ENCODE measurements at places on chromosomes 11 and 22. TPM values are rescaled to one million over a fixed set of nuclear protein-coding genes. Genes with fewer than 3 reads are reported as not detected.

- peaks cover 3% of the 10 kb centered on the region for H3K27me3 ChIP-seq
- H3K4me1 ChIP-seq, result peaks cover 14% of the 10 kb centered on the region
- no peak overlapping the region for H3K27ac ChIP-seq
- peak; percentile 34 for DNase-seq
- H3K4me3 ChIP-seq, result no peak overlapping the region
These were observed 18.4 kb upstream of the CABP7 start for GRCh38 chr22:29701155-29701999.

C11orf97 gene
- total RNA-seq, result not detected

OR8A1 gene
- total RNA-seq, result not detected

KRTAP5-11 gene
- total RNA-seq, result not detected

- H3K4me1 ChIP-seq, result no peaks in the 10 kb centered on the region
- H3K36me3 ChIP-seq, result no peaks in the 10 kb centered on the region
- no peak overlapping the region for H3K27ac ChIP-seq
- no peaks in the 10 kb centered on the region for H3K27me3 ChIP-seq
These were observed 667.2 kb downstream of the BRD1 start for GRCh38 chr22:49160261-49161001.

DNA sequence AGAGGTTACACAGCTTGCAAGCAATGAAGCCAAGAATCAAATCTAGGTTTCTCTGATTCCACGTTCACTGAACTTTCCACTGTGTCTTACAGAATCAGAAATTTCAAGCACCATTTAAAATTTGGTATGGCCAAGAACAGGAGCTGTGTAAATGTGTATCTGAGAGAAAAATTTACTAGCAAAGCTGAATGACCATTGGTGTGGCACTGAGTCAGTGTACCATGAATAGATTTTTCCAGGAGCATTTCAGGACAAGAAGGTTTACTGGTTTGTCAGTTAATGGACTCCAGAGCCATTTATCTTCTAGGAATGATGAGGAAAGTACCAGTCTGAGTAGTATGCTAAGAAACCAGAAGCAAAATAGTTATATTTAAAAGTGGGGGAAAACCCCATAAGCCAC lies 269.4 kb upstream of the FAT3 start:
- no peaks in the 10 kb centered on the region for H3K4me1 ChIP-seq
- H3K27ac ChIP-seq, result no peak overlapping the region
- no peak overlapping the region for H3K4me3 ChIP-seq
- no peaks in the 10 kb centered on the region for H3K36me3 ChIP-seq

C11orf42 gene
- total RNA-seq, result not detected

GRCh38 chr22:39519681-39520225 lies 609 bp upstream of the ATF4 start:
- H3K4me3 ChIP-seq, result peak overlapping the region; percentile 89
- H3K36me3 ChIP-seq, result peaks cover 41% of the 10 kb centered on the region
- peak; percentile 99 for DNase-seq
- peak overlapping the region; percentile 75 for H3K27ac ChIP-seq
- peaks cover 4% of the 10 kb centered on the region for H3K4me1 ChIP-seq

OR8G1 gene
- total RNA-seq, result not detected
